NCI-H1930 (cell line): ENCODE measurements at places on chromosomes 12 and 14.

DNA sequence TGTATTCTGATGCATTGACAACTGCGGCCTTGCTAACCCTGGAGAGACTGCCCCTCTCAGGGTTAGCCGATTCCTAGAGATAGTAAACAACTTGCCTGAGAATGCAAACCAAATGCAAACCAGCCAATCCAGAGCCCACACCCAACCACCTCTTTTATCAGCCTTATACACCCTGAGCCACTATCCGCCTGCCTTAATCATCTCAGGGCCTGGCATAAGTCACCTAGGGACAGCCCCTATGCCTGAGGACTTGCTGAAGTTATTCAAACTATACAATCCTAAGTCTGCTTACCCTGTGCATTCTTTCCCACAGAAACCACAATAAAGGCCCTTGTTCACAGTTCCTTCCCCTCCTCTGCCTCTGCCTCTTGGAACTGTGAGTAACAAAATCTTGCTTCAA is 177.2 kb downstream of the KCNA5 start:
- no peak for DNase-seq

DNA sequence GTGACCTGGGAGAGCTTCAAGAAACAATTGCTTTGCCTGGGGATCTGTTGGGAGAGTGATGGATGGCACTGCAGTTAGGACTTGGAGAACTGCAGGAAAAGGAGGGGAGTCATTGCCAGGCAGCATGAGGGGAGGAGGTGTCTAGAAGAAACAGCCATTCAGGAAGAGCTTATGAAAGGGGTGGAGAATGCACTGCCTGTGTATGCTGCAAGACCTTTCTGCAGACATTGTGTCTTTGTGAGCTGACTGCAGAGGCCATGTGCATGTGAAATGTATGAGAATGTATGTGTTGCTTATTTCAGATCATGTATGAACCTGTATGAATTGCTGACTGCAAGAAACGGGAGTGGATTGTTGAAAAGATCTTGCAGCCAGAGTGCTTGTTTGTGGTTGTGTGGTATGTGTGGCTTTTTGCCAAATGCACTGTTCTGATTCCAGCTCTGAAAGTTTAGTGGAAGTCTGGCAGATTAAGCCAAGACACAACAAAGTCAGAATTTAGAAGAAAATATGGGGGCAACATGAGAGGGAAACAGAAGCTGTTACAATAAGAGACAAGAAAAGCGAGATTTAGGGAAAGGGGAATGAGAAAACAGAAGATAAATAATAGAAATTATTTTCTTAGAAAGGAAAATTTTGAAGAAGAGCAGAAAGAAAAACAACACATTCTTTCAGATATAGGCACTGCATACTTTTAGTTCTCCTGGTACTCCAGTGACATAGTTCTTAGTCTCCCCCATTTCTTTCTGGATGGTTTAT is 9.8 kb upstream of the RIMKLB start:
- DNase-seq: peak; percentile 2

DNA sequence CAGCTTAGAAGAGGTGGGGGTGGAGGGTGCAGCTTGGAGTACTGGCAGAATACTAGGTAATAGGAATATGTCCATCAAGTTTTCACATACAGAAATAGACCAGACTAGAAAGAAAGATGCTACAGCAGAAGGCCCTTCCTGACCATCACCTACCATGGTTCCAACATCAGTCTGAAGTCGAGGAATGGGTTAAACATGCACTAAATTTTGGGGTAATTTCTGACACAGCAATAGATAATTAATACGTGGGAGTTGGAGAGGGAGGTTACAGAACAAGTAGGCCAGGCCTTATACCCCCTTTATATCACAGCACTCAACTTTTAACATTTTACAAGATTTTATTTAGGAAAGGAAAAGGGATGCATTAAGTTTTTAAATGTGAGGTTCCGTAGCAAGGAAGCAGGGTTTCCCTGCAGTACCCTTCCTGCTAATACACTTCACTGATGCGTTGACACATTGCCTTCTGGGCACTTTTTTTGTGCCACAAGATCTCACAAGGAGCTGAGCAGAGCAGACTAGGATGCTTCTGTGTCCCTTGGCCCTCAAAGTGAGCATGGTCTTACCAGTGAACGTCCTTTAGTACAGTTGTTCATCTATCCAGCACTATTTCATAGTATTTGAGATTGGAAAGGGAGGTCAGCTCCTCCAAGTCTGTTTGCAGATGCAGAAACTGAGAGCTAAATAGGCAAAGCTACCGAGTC is 50.8 kb downstream of the EID3 start:
- DNase-seq: no peak

- DNase-seq: no peak
These were observed 489 bp downstream of the CEP290 start for GRCh38 chr12:88141425-88141773.

- peak; percentile 39 for DNase-seq
These were observed 61.9 kb upstream of the MAX start for GRCh38 chr14:65164068-65164824.

DNA sequence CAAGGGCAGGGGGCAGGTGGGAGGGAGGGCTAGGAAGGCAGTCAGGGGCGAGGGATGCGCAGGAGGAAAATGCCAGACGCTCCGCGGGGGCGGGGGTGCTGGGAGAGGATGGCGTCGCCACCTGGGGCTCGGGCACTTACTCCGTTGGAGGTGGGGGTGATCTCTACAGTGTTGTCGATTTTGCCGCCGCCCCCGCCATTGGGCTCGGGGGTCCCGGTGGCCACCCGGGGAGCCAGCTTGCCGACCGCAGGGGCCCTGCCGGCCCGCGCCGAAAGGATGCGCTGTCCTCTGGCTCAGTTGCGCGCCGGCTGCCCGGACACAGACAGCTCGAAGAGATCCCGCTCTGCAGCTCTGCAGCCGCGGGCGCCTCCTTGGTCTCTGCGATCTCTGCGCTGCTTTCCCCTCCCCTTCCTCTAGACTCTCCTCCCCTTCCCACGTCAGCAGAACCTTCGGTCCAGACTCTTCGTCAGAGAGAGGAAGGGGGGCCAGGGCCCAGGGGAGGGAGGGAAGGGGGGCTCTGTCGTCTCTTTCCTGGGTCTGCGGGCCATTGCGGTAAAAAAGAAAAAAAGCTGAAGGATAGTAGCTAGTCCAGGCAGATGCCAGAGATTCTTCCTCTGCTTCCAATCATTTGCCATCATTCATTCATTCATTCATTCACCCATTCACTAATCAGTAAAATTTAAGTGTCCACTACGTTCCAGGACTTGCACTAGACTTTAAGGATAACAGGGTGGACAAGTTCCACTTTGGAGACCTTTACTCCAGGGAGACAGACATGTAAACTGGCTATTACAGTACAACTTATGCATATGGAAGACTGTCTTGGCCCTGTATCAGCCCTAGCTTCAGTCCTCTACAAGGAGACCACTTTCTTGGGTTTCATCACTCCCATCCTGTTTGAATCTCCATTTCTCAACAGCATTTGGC is at the start of gene SLC22A17:
Gene SLC22A17, minus strand, starts transcription at position 382 of the 927 bp plus-strand sequence.
- DNase-seq: peak; percentile 73

DNA sequence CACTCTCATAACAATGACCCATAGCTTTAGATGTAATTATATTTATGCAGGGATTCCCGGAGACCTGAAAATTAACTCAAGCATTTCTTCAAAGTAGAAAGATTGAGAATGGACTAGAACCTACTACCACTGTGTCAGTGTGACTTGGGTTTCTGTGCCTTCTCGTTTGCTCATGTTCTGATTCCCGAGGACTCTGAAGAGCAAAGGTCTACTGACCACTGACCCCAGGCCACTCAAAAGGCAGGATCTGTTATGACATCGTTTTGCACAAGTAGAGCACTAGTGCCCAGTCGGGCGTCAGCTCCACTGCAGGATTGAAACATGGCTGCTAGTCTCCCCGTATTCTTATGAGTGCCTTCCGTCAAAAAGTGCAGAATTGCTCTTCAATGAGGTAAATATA is 53.8 kb upstream of the DHRS4 start:
- no peak for DNase-seq

GRCh38 chr12:120988658-120989057 is 10.3 kb downstream of the HNF1A start:
- DNase-seq: no peak
